ENCODE measurements at places on chromosomes 11 and 22. TPM values are rescaled to one million over a fixed set of nuclear protein-coding genes. Genes with fewer than 3 reads are reported as not detected.

DNA sequence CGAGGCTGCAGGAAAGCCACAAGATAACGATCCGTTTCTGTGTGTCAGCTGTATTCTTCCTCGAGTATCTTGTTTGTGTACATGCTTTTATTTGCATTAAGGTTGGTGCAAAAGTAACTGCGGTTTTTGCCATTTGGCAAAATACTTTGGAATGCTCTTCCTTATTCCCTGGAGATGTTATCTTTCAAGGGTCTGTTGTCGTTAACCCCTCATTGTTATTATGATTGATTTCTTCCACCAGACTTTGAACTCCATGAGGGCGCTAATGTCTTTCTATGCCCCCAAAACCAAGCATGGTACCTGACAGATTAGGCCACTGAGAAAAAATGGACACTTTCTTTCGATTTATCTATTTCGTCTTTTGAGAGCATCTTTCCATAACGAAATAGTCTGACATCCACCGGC, 563 bp upstream of the PSMA1 start:
- H3K27ac ChIP-seq = peak overlapping the region; percentile 85
- H3K4me3 ChIP-seq = peak overlapping the region; percentile 72
- H3K4me1 ChIP-seq = peaks cover 8% of the 10 kb centered on the region
- no peak for DNase-seq

DNA sequence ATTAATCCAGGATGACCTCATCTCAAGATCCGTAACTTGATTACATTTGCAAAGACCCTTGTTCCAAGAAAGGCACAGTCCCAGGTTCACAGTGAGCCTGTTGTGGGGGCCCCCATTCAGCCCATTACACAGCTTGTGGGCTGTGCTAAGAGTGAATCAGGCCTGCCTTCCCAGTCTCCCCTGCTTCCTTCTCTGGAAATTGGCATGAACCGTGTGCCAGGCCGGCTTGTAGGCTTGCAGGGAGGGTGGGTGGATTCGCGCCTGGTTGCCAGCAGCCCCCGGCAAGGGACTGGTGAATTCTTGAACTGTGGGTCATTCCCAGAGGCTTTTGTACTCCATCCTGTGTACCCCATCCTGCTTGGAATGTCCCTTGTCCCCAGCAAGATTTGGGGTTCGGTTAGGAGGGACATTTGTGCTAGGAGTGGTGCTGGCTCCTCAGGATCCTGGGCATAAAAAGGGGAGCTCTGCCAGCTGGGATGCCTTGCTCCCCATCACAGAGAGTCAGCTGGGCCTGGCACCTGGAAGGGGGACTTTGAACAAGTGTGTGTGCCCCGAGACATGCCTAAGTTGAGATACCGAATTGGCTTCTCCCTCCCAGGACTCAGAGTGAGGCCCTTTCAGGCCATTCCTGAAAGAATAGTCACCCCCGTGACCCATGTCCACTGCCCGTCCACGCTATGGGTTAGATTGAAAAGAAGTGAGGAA, 818.2 kb downstream of the BRD1 start:
- no peaks in the 10 kb centered on the region for H3K36me3 ChIP-seq
- no peak overlapping the region for H3K27ac ChIP-seq
- no peak overlapping the region for H3K4me3 ChIP-seq
- H3K4me1 ChIP-seq = no peaks in the 10 kb centered on the region

- H3K27me3 ChIP-seq = no peaks in the 10 kb centered on the region
- no peak overlapping the region for H3K27ac ChIP-seq
- no peaks in the 10 kb centered on the region for H3K36me3 ChIP-seq
- H3K4me1 ChIP-seq = no peaks in the 10 kb centered on the region
- no peak overlapping the region for H3K4me3 ChIP-seq
Observed at GRCh38 chr11:71106671-71107070, 145.7 kb downstream of the SHANK2 start.

- peak; percentile 24 for DNase-seq
- H3K36me3 ChIP-seq = no peaks in the 10 kb centered on the region
Observed at GRCh38 chr11:12061851-12062560, 48.4 kb upstream of the MICAL2 start.

DNA sequence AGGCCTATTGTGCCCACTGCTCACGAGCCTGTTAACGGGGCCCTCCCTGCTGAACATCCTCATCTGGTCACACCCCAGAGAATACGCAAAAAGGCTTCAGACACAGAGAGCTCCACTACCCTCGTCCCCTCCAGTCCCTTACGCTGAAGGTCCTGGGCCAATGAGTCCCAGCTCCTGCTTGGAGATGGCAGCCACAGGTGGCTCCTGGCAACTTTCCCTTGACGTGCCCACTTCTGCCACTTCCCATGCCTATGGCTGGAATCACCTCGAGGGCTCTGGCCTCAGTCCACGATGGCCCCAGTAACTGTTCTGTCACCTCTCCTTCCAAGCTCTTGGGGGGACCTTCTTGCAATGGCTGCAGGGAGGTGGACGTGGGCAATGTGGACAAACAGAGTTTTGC, 12.7 kb downstream of the PHF21B start:
- no peak overlapping the region for H3K4me3 ChIP-seq
- H3K36me3 ChIP-seq = no peaks in the 10 kb centered on the region
- no peaks in the 10 kb centered on the region for H3K4me1 ChIP-seq

GRCh38 chr11:44243086-44243485, 66.9 kb downstream of the ALX4 start:
- peak overlapping the region; percentile 36 for H3K27ac ChIP-seq
- no peak for DNase-seq
- H3K27me3 ChIP-seq = no peaks in the 10 kb centered on the region
- H3K4me1 ChIP-seq = peaks cover 56% of the 10 kb centered on the region

DNA sequence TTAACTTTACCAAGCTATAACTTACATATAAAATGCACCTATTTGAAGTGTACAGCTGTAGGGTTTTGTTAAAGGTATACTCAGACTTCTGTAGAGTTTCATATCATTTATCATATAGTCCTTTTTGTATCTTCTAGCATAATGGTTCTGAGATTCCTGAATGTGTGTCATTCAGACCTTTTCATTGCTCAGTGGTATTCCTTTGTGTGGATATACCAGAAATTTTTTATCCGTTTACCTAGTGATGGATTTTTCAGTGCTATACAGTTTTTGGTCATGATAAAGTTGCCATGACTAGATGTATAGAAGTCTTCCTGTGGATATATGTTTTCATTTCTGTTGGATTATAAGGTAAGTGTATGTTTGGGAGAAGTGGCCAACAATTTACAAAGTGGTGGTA, 6.3 kb upstream of the PITPNB start:
- peaks cover 21% of the 10 kb centered on the region for H3K36me3 ChIP-seq
- H3K27me3 ChIP-seq = no peaks in the 10 kb centered on the region
- no peak for DNase-seq
- H3K4me1 ChIP-seq = peaks cover 11% of the 10 kb centered on the region
- H3K4me3 ChIP-seq = no peak overlapping the region
- H3K27ac ChIP-seq = no peak overlapping the region

- H3K4me3 ChIP-seq = no peak overlapping the region
- H3K4me1 ChIP-seq = no peaks in the 10 kb centered on the region
- no peaks in the 10 kb centered on the region for H3K27me3 ChIP-seq
- DNase-seq = no peak
- no peak overlapping the region for H3K27ac ChIP-seq
Observed at GRCh38 chr11:26473216-26474194, 98.6 kb downstream of the MUC15 start.

- H3K4me1 ChIP-seq = no peaks in the 10 kb centered on the region
- no peaks in the 10 kb centered on the region for H3K36me3 ChIP-seq
- no peak overlapping the region for H3K4me3 ChIP-seq
- no peak overlapping the region for H3K27ac ChIP-seq
Observed at GRCh38 chr11:32065865-32066629, 24.8 kb upstream of the RCN1 start.

GRCh38 chr11:40027720-40028119, 1431.7 kb downstream of the LRRC4C start:
- H3K4me1 ChIP-seq = no peaks in the 10 kb centered on the region
- H3K27ac ChIP-seq = no peak overlapping the region
- DNase-seq = no peak
- H3K36me3 ChIP-seq = no peaks in the 10 kb centered on the region
- no peaks in the 10 kb centered on the region for H3K27me3 ChIP-seq

PANX2 gene
- 0.13 TPM for total RNA-seq

PKDREJ gene
- not detected for total RNA-seq

SERPING1 gene
- not detected for total RNA-seq

MYRF gene
- total RNA-seq = 1.4 TPM

POU2AF3 gene
- not detected for total RNA-seq

BCL2L13 gene
- total RNA-seq = 55.9 TPM
